Umbilical cord (tissue), 2 donors: ENCODE measurements at places on chromosomes 12 and 14. TPM values are rescaled to one million over a fixed set of nuclear protein-coding genes. Genes with fewer than 3 reads are reported as not detected.

Gene SLC25A47
- total RNA-seq, result not detected

Gene HCAR1
- 3.4 TPM for total RNA-seq

Gene PDE3A
- total RNA-seq, result 82.6 TPM

Gene ANGEL1
- 5.1 TPM for total RNA-seq

DNA sequence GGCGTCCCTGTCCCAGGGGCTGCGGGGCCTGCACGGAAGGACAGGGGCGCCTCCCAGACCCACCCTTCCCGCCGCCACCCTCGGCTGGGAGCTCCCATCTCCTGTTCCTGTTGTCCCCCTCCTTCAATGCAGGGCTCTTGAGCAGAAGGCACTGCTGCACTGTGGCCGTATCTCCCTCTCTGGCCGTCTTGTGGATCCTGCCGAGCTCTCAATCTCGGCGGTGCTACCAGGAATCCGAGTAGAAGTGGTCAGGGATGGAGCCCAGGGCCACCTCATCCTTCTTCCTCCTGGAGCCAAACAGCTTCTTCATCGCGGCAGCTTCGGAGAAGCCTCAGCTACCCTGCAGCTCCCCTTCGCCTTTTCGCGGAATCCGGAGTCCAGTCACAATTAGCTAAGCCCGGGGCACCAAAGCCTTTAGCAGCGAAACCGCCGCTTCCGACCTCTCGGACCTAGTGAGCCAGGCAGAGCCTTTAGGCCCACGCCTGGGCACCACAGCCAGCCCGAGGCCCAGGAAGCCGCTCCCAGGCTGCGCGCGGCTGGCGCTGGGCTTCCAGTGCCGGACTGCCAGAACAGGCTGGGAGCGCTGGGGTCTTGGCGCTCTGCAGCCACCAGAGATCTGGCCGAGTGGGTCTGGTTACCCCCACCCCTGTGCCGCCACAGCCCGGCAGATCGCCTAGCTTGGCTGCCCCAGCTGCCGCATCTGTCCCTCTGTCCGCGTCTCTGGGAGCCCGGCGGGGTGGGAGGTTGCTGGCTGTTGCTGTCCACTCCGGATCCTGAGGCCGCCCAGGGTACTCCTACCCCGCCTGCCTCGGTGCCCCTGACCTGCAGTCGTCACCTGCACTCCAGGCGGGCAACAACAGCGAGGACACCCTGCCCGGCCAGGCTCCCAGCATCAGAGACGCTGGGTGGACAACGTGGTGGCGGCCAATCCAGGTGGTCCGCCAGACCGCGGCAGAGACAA is 69.1 kb downstream of the ASCL4 start:
- DNase-seq, result peak; percentile 7

GRCh38 chr14:99280066-99280731 is 8.2 kb upstream of the BCL11B start:
- no peak for DNase-seq

- no peak for DNase-seq
These were observed 112.6 kb upstream of the TMCC3 start for GRCh38 chr12:94762943-94763342.

- peak; percentile 13 for DNase-seq
These were observed 119.6 kb downstream of the LRRIQ1 start for GRCh38 chr12:85155791-85156190.

DNA sequence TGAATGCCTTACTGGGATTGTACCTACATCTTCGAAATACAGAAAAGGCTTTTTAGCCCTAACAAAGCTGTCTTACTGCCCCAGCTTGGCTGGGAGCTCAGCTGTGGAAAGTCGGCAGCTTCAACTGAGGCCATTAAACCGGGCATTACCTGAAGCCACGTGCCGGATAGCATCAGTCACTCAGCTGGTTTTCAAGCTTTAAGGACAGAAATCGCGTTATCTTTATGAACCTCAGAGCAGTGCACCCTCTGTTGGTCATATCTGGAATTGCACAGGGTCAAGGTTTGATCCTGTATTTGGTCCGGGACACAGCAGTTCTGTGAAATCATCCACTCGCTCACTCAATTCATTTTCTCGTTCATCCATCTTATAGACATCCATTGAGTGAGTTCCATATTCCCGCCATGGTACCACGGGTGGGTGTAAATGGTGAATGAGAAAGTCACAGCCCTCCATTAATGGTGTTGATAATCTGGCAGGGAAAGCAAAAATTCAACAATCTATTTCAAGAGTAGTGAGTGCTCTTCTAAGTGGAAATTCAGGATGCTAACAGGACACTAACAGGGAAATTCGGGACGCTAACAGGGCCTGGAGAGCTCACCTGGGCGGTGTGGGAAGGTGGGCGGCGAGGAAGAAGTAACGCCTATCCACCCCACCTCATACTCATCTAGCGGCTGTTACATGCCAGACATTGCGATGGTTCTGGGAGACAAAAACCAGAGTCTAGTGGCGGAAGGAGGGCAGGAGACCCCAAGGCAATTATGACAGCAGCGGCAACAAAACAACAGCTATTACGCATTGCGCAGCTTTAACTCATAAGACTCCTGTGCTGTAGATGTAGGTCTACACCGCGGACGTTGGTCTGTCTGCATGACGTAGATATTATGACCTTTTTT is 60.6 kb upstream of the TCL1A start:
- peak; percentile 12 for DNase-seq

GRCh38 chr12:132323171-132324010 is 6.0 kb downstream of the GALNT9 start:
- peak; percentile 14 for DNase-seq

DNA sequence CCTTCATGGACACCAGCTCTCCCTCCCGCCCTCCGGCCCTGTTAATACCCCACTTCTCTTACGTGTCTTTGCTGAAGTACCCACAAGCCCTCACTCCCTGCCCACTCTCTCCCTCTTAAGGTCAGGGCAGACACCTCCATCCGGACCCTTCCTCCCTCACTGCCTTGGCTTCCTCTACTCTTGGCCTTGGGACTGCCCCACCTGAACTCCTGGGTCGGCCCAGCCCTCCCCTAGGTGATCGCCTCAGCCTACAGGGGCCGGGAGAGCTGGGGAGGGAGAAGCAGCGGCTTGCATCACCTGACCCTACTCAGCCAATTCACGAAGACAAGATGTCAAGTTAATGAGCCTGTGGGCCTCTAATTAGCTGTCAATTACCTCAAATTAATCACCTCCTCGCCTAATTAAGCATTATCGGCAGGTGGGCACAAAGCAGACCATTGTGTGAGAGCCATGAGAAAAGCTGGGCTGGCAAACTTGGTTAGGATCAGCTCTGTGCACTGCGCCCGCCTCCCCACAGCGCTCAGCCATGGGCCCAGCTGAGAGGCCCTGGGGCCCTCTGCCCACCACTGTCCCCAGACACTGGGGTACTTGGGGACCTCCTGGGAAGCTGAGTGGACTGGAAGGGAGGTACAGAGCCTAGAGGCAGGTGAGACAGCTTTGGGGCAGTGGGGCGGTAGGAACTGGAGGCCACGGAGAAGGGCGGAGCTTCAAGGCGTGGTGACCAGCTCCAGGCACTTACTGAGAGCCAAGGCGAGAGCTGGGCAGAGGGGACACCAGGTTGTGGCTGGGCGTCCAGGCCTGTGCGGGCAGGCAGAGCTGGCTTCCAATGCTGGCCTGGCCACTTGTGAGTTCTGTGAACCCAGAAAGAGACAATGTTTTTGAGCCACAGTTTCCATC is 25.1 kb upstream of the VSX2 start:
- DNase-seq, result no peak

GRCh38 chr14:33796356-33796755 is 154.5 kb downstream of the EGLN3 start:
- DNase-seq, result no peak

DNA sequence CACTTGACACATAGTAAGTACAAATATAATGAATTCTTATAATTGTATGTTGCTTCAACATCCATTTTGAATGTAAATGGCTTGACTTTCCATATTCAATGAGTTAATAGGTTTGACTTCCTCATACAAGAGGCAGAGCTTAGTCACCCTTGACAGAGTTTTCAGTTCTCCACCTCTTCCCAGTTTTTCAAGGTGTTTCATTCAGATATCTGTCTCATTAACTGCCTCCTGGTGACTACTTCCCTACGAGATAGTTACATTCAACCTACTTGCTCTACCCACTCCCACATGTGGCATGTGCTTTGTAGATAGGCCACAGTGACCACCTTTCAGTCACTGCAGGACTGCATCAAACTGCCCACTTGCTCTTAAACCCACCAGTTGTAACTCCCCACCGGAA is 60.0 kb downstream of the MYF5 start:
- no peak for DNase-seq

GRCh38 chr12:47980197-47980596 is 16.8 kb downstream of the TMEM106C start:
- DNase-seq, result no peak

DNA sequence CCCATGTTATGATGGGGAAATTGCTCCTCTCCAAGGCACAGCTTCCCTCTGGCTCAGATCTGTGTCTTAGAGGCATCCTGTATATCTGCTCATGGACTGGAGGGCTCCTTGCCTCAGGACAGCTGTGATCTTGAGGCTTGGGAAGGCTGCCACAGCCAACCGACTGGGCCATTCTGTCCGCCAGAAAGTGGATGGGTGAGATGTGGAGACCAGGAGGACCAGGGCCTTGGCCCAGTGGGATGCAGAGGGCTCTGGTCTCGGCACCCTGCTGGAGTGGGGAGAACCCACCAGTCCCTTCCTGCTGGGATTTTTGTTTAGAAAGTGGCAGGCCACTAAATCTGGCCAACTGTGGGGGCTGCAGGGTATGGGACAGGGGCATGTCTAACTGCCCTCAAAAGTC is 148.6 kb downstream of the CALM1 start:
- DNase-seq, result no peak

- peak; percentile 54 for DNase-seq
These were observed 332.4 kb upstream of the PRICKLE1 start for GRCh38 chr12:42921741-42922504.

- DNase-seq, result no peak
These were observed 177.3 kb upstream of the BMP4 start for GRCh38 chr14:54133896-54134295.
